ENCODE measurements at places on chromosomes 4 and X. TPM values are rescaled to one million over a fixed set of nuclear protein-coding genes. Genes with fewer than 3 reads are reported as not detected.

TCP11X2 gene
- not detected for total RNA-seq

DNA sequence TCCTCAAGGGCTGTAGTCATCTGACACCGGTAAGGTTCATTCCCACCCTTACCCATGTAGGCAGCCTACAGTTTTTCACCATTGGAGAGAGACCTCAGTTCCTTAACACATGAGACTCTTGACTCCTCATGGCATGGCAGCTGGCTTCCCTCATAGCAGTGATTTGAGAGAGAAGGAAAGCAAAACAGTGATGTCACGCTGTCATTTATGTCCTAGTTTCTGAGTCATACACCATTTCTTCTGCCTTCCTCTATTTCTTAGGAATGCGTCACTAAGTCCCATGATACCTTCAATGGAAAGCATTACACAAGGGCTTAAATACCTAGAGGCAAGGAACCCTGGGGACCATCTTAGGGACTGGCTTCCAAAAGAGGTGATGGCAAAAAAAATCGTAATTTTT is 226.1 kb downstream of the SPCS3 start:
- DNase-seq: no peak

DNA sequence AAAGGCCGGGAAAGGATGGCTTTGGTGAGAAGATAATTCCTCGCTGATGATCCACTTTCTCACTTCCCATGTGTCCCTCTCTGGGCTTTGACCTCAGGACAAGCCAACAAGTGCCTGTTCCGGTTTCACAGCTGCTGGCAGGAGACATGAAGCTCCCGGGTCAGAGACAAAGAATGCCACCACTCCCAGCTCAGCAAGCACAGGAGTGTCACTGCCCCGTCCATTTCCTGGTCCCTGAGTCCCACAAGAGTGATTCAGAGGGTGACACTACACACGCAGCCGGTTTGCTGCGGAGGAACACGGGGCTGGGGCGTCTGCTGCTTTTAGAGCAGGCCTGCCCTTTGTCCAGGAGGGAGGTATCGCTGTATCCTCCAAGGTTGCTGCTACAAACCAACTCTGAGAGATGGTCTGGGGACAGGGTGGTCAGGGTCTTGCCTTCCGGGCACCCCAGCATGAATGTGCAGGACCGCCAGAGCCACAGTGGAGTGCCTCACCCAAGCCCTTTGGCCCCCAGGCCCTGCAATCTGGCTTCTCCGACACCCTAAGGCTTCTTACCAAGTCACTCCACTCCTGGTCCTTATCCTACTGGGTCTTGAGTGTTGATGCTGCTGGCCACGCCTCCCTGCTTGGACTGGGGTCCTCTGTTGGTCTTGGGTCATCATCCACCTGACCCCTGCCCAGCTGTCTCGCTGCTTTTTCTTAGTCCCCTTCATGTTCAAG is 49.5 kb downstream of the CPZ start:
- DNase-seq: no peak

- DNase-seq: no peak
Measured at GRCh38 chr4:164383058-164383357, 370.9 kb upstream of the SMIM31 start.

DNA sequence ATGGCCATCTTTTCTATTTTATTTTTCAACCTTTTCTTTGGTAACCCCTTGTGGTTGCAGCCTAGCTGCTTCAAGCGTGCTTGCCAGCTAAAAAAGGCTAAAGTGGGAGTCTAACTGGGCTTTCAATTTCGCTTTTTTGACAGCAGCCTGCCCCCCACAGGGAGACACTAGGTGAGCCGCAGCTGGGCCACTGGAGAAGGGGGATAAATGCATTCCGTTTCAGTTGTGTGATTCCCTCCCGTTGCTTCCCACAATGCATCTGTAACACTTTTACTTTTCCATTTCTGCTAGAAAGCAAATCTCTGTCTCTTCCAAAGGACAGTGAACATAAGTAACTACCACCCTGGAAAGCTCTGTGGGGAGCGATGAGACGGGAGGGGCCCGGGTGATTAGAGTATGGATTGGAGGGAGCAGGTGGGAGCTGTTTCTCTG is 86.3 kb upstream of the RAPGEF2 start:
- no peak for DNase-seq

AR gene
- 1.2 TPM for total RNA-seq

DNA sequence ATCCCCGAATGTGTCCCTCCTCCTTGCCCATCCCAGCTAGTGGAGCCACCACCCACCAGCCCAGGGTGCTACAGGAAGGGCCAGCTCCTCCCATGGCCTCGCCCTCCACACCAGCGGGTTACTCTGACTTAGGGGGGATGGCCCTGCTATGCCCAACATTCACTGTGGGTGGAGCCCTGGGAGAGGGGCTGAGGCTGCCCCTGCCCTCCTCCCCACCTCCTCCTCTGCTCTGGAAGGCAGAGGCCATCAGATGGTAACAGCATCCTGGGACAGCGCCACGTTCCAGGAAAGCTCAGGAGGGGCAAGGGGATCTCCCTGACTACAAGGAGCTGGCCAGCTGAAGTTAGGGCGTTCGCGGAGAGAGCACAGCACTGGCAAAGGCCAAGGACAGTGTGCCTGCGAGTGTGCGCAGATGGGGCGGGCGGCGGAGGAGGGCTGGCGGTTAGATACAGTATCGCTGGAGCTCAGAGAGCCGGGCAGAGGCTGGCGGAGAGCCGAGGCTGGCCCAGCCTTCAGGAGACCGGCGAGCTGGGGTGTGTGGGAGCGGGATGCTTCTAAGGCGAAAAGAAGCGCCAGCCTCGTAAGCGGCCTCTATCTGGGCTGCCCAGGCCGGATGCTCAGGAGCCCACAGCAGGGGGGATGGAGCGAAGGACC is 1.5 kb downstream of the JAKMIP1 start:
- DNase-seq: no peak

DNA sequence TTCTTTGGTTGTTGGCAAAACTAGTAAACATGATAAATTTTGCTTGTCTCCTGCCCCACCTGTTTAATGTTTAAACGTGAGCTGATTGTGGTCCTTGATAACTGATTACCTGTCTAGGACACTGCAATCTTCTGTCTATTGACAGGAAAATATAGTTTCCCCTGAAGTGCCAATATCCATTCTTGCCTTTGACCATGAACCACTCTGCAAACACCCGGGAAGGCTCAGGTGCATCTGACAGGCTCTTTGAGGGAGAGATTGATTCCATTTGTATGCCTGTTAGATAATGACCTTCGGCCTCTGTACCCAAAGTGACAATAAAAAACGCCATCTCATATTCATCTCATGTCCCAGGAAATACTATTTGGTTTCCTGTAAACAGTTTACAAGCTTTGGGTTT is 453.0 kb downstream of the CENPC start:
- DNase-seq: no peak

UGT2B28 gene
- total RNA-seq: not detected

GLRB gene
- total RNA-seq: not detected

LAGE3 gene
- 11.0 TPM for total RNA-seq

DNA sequence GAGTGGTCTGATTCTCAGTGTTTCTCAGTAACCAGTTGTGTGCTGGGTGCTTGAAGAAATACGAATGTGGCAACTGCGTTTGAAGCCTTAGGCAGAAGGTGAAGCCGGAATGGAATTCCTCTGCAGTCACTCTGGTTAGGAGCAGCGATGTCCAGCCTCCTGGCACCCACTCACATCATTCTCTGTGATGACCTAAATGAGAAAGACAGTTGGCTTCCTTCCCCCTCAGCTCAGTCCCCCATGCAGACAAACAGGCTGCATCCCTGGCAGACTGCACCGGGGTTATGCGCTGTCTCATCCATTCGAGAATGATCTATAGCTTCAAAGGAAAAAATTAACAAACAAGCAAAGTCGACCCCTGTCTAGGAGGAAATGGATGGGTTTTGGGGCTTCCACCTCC is 170.1 kb upstream of the SCML1 start:
- no peak for DNase-seq

BMX gene
- 5.8 TPM for total RNA-seq

GRCh38 chr4:177339477-177340374 is 30.1 kb downstream of the NEIL3 start:
- no peak for DNase-seq

- DNase-seq: no peak
Measured at GRCh38 chr4:116400480-116400879, 684.9 kb downstream of the TRAM1L1 start.
